D721Med (cell line): ENCODE measurements at places on chromosomes 13 and 19.

DNA sequence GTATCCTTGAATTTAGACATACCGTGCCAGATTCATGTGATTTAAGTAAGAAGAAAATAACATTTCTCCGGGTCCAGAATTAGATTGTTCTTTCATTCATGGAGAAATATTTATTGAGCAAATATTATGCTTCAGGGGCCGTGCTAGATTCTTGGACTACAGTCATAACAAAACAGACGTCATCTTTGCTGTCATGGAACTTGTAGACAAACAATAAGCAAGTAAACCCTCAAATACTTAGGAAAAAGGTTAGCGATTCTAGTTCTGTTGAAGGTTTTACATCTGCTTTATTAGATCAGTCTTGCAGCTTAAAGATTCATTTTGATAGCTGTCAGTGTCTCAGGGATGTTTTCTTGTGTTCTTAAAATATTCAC, 16.9 kb downstream of the ZNF507 start:
- no peak for DNase-seq

DNA sequence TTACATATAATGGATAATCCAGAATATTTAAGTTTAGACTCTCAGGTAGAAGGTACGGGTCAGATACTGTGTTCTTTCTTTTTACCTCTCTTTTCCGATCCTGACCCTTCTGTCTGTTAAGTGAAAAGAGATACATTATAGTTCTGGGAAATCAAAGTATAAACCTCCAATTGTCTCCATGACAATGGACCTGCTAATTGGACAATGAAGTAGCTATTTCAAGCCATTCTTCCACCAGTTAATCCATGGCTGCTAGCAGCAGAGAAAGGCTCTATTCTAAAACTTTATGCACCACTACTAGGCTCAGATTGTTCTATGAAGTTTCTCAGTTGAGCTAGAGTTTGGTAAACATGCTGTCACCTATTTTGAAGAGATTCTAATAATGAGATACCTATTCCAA, 8.3 kb upstream of the NBEA start:
- DNase-seq, result no peak

GRCh38 chr19:19105365-19106055, 32.8 kb downstream of the TMEM161A start:
- no peak for DNase-seq

DNA sequence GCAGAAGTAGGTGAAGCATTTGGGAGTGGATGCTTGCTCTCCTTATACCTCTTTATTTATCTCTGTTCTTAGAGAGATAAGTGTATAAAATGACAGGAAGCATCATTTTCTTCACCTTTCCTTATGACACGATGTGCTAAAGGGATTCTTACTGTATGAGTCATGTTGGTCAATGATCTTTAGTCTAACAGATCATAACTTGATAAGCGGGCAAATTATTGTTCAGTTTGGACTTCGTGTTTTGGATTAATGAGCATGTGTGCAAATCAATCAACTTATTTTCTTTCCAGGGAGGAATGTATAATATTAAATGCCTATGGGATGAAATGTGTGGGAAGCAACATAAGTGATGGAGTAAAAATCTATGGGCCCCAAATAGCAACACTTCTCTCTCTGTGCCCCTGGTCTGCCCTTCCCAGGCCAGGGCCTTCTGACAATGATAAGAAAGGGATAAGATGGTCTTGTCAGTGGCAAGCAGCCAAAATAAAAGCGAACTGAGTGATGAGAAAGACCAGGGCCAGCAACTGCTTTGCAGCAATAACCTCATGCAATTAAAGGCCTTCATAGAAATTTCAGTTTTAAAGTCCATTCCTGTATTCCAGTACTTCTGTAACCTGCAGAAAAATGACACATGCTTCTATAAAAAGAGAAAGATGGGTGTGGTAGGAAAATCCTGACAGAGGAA, 61.4 kb downstream of the SLC10A2 start:
- DNase-seq, result no peak

DNA sequence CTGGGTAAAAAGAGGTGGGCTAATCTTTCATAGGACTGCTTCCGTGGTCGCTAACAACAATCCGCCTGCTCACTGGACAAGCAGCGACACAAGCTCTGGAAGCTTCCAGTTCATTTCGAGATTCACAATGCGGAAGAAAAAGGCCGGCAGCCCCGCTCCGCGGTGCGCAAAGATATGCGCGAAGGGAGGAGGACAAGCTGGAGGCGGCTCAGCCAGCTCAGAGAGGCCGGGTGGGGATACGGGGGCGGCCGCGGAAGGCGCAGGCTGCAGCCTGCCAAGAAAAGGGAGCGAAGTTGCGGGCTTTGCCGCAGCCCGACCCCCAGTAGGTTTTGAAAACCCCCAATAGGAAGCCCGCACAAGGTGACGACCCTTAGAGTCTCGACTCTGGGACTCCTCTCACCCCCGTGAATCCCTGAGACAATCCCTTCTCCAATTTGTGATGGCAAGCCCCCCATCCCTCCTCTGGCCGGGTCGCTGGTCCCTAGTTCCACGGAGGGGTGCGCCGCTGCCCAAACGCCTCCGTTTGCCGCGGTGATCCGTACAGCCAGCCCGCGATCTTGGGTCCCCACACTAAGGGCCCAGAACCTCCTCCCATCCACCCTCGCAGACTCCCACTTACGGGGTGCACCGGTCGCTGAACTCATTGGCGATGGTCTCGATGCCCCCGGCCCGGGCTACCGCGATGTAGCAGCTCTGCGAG, 697 bp downstream of the HSPH1 start:
- no peak for DNase-seq

DNA sequence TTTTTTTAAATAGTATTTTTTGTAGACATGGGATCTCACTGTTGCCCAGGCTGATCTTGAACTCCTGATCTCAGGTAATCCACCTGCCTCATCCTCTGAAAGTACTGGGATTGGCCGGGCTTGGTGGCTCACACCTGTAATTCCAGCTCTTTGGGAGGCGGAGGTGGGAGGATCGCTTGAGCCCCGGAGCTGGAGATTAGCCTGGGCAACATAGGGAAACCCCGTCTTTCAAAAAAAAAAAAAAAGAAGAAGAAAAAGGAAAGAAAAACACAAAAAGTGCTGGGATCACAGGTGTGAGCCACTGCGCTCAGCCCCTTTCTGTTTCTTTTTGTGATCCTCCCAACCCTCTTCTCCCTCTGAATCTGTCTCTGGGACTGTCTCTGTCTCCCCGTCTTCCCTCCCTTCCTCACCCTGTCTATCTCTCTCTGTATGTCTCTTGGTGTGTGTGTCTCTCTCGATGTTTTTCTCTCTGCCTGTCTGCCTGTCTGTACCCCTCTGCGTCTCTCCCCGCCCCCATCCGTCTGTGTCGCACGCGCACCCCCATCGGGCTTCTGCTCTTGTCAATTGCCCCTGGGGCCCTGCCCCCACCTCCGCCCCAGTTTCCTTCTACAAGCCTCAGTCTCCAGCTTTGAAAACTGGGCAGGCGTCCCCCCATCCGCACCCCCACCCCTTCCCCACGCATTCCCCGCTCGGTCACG, 540 bp upstream of the ZFP36 start:
- no peak for DNase-seq

DNA sequence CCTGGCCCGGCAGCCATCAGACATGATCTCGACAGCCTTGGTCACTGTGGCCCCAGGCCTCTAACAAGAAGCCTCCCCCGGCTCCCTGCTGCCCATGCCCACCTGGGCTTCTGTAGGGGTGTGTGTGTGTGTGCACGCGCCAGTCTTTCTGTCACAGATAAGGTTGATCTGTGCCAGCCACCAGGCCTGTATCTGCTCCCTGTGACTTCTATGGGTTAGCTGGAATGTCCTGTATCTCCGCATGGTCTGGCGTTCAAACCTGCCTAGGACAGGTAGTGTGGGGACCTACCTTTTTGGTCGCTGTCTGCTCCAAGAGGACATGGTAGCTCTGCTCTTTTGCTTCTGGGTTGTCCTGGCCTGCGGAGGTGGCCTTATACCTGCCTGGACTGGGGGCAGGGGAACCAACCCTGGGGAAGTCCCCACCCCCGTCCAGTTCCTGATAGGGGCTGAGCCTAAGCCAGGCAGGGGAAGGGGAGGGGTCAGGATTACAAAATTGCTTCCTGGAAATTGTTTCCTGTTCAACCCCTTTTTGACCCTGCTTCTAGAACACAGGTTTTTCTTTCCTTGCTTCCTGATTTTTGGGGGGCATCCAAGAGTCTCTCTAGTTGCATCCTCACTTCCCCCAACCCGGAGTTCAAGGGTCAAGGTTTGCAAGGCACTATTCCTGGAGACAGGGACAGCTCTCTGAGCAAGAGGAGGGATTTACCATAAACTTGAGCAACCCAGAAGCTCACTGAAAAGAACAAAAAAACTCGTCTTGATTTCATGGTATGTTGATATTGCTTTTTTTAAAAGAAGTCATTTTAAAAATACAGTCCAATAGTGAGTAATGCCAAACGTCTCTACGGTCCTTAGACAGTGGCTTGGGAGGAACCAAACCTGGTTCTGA, at the start of gene LRG1:
LRG1 (minus strand) TSS at position 344 of the 889 bp plus-strand sequence; CDS start at position 321, 23 bp downstream.
- no peak for DNase-seq

DNA sequence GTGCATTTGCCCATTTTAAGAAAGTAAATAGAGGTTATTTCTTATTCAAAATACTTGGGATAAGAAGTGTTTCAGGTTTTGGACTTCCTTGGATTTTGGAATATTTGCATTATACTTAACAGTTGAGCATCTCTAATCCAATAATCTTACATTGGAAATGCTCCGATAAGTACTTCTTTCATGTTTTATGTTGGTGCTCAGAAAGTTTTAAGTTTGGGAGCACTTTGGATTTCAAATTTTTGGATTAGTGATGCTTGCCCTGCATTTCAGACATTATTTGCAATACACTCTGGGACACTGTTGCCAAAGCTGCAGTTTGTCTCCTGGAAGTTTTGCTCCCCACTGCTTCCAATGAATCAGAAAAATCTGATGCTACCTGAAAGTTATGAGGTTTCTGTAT, 691.9 kb upstream of the SLITRK6 start:
- no peak for DNase-seq

GRCh38 chr13:76552041-76552772, 334.0 kb downstream of the KCTD12 start:
- no peak for DNase-seq

- DNase-seq, result no peak
These were observed 295.8 kb downstream of the FOXO1 start for GRCh38 chr13:40370661-40371060.

- DNase-seq, result no peak
These were observed 475.7 kb downstream of the UQCRFS1 start for GRCh38 chr19:28737021-28737895.

DNA sequence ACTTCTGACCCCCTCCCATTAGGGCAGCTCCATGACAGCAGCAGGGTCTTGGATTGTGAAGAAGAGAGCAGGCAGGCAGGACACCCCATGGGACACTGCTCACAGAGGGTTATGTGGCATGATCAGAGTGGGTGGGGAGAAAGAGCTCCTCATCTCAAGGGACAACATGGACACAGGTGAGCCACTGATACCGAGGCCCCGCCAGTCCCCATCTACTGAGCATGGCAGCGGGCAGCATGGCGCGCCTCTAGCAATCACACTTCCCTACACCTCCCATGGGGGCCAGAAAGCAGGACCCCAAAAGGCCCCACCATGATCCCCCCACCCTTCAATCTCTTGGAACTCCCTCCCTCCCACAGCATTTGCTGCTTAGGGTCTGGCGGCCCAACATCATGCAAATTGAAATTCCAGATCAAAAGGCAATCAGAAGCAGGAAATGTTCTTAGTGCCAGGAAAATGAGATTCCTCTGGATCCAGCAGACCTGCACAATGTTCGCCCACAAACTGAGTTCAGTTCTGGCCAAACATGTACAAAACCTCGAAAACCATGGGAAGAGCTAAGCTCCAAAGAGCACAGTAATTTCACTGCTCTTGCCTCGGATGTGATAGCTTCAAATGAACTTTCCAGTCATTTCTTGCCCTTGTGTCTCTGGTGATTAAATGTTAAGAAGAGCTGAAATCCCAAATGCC, 14.8 kb downstream of the DOCK9 start:
- no peak for DNase-seq

DNA sequence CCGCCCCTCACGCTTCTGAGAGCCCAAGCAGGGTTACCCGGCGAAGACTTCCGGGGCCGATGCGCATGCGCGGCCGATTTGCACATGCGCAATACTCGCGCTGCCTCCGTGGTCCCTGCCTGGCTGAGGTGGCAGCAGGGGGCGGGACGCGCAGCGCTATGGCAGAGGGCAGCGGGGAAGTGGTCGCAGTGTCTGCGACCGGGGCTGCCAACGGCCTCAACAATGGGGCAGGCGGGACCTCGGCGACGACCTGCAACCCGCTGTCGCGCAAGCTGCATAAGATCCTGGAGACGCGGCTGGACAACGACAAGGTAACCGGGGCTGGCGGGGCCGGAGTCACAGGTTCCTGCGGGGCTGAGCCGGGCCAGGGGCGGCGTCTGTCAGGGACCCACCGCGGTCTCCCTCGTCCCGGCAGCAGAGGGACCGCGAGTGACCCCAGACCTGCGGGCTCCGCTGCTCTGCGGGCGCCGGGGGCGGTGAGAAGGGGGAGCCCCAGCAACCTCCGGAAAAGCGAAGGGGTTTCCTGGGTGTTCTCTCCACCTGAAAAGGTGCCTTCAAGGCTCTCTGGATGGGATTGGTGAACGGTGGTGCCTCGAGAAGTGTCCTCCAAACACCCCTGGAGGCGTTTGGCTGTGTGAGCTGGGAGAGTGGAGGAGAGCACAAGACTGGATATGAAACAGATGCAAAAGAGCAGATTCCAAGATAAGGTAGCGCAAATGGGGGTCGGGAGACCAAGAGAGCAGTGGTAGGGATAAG, at the start of gene COG6:
COG6 (plus strand) TSS at position 94 of the 756 bp plus-strand sequence; CDS start at position 159, 65 bp downstream.
- DNase-seq, result peak; percentile 55

- DNase-seq, result no peak
These were observed 1379.0 kb upstream of the MIR17HG start for GRCh38 chr13:89968470-89968869.

DNA sequence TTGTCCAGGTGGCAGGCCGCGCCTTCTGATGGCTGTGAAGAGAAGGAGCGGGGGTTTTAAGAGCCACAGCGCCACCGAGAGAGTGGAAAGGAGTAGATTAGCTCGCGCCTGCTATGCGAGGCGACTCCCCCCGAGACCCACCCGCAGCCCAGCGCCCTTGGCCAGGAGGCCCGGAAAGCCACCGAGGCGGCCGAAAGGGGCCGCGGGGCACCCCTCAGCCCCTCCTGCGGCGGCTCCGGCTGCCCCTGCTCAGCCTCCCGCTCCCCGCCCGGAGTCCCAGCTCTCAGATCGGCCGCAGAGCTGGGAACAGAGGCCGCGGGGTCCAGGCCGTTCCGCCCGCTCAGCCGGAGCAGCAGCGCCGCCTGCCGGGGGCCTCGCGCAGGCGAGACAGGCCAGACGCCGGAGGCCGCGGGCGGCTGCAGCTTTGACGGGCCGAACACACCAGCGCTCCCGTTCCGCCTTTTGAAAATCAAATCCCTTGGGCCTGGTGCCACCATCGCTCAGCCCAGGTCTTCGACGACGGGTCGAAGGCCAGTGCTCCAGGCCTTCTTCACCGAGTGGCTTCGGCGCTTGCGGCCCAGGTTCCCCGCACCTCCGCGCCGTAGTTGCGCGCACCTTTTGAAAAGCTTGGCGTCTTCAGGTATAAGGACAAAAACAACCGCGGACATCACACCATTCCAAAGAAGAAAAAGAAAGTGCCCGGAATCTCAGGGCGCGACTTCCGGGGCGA, 15.3 kb downstream of the CDX2 start:
- DNase-seq, result no peak
